ENCODE measurements at places on chromosomes 1 and 21.

GRCh38 chr1:246907472-246907871 lies 24.3 kb downstream of the AHCTF1 start:
- no peak for DNase-seq

DNA sequence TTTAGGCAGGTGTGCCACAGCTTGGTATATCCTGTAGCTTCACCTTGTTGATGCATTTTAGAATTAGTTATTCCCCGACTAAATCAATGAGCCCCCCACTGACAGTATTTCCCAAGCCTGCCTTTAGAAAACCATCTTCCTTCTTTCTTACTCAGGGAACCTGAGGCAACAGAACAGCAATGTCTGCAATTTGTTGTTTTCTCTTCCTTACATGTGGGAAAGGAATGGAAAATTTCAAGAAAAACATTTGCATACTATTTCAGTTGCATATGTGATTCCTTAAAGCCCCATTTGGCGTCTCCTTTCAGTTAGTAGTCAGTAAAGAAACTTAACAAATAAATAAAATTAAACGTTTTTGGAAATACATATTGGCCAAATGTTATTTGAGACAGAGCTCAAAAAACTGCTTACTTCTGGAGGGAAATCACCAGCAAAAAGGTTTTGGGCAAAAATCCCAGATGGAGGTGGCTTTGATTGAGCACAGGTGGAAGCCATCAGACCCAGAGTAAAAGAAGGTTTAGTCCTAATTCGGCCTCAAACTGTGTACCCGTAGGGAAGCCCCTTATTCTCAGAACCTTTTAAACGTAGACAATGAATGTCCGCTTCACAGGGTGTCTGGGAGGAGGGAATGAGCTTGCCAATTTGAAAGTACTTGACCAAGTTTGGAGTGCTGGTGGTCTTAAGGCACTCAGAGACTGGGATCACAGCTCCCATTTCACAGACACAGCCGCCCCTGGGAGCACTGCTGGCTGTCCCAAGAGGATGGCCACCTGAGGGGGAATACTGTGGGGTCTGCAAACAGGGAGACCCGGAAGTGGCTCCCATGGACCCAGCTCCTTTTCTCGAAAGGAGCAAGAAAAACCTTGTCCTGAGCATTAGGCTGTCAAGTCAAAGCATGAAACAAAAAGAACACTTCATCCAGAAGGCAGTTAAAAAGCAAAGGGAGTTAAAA lies 9.4 kb downstream of the LHX4 start:
- no peak for DNase-seq

DNA sequence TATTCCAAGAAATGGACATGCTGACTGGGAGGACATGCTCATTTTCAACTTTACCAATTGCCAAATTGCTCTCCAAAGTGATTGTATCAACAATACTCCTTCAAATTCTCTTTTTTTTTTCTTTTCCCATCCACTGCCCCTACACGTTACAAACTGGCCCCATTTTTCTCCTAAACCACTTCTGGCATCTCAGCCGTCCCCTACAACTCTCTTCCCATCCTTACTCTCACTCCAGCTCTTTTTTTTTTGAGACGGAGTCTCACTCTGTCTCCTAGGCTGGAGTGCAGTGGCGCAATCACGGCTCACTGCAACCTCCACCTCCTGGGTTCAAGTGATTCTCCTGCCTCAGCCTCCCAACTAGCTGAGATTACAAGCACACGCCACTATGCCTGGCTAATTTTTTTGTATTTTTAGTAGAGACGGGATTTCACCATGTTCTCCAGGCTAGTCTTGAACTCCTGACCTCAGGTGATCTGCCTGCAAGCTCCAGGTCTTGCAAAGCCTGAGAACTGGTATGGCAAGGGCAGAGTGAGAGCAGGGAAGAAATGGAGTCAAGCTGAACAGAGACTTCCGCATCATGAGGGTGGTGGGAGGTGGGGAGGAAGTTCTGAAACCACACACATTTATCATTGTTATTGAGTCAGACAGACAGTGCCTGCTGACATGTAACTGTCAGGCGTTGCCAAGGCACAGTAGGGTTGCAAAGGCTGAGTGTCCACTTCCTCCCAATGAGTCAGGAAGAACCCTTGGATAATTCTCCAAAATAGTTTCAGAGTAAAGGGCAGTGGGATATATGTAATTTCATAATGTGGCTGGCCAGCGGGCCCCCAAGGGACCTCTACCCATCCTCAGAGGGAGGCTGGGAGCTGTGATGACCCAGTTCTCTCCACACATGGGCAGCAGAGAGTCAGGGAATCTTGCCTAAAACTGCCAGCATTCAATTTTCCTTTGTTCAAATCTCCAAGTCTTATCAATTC lies 17.4 kb downstream of the CELA3A start:
- DNase-seq, result no peak

DNA sequence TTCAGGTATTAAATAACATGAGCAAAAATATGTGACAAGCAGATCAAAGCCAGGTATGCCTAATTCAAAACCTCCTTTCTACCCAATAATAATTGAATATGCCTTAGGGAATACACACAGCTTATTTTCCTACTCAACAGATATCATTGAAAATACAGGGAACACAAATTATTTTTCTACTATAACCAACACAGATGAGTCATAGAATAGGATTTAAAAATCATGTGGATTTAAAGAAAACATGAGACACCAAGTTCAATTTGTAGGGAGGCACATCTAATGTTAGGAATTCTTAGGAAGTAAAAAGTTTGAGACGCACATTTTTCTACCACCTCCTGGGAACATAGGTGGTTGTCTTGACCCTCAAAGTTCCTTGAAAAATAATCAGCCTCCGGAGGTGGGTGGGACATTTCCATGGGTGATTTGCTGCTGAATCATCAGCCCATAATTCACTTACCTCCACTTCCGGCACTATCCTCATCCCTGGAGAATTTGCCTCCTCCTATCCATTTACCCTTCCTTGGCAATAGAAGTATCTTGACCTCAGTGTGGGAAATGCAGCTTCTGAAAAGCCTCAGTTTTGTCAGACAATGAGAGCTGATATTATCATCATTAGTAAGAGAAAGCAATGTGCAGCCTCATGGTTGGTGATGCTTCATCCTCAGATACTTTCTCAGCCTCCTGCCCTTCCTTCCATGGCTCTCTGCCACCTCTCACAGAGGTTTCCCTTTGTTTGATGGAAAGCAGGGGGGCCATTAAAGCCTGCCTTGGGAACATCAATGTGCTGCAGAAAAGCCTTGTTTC lies 33.5 kb upstream of the RGS4 start:
- DNase-seq, result no peak

DNA sequence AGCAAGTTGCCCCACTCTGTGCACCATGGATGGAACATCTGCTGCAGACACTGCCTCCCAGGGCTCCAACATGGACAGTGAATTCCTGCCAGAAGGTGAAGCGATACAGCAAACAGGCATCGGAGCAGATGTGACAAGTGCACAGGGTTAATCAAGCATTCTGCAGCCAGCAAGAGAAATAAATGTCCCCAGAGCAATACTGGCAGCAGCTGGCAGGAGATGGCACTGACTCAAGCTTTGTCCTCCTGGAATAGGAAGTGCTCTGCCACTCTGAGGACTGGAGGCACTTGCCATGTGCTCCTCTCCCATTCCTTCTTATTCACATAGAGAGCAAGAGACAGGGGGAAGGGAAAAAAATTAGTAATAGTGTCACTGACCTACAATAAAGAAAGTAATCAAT lies 402.7 kb upstream of the DAB1 start:
- no peak for DNase-seq

GRCh38 chr1:87394982-87395381 lies 66.3 kb downstream of the LMO4 start:
- DNase-seq, result no peak

- no peak for DNase-seq
Measured at GRCh38 chr1:44220001-44220751, 6.9 kb downstream of the DMAP1 start.

DNA sequence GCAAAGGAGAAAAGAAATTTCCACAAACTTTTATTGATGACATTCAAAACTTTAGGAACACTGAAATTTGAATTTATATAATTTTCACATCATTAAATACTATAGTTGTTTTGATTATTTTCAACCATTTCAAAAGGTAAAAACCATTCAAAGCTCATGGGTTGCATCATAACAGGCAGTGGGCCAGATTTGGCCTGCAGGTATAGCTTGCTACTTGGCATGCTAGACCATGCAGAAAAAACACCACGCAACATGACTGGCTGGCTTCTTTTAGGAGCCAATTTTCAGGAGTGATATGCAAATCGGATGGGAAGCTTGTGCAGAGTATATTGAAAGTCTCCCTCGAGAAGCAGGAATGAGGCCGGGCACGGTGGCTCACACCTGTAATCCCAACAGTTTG lies 144.8 kb downstream of the GLUL start:
- no peak for DNase-seq

GRCh38 chr1:146020058-146021049 lies 1.2 kb downstream of the HJV start:
- no peak for DNase-seq

- no peak for DNase-seq
Measured at GRCh38 chr1:56543783-56544612, 35.4 kb downstream of the PLPP3 start.

DNA sequence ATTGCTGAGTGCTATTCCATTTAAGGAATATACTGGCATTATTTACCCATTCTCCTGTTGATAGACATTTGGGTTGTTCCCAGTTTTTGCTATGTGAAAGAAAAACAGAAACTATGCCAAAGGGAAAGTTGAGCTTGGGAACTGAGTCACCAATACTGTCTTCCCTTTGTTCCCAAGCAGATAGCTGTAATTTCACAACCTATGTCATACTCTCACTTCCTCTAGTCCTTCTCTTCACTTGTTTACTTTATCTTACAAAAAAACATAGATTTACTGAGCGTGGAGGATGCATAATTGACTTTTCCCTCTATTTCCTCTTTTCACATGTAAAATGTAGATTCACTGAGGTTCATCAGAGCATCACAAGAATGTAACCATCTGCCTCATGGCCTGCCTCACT lies 32.4 kb upstream of the PGBD5 start:
- DNase-seq, result no peak

- DNase-seq, result no peak
Measured at GRCh38 chr1:153206631-153207030, 3.4 kb downstream of the LELP1 start.

DNA sequence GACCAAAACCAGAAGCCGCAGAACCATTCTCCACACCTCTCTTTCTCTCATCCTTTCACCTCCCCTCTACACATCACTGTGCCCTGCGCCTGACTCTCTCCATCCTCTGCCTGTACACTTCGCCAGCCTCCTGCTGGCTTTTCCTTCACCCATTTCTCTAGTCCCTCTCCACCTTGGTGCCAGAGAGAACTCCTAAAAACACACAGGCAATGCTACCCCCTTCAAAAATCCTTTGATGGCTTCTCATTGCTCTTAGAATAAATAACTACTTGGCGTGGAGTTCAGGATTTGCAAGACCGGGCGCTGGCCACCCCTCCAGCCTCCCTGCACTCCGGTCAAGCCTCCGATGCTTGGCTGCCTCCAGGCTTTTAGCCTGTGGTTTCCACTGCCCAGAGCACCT lies 8.6 kb downstream of the CRABP2 start:
- no peak for DNase-seq

DNA sequence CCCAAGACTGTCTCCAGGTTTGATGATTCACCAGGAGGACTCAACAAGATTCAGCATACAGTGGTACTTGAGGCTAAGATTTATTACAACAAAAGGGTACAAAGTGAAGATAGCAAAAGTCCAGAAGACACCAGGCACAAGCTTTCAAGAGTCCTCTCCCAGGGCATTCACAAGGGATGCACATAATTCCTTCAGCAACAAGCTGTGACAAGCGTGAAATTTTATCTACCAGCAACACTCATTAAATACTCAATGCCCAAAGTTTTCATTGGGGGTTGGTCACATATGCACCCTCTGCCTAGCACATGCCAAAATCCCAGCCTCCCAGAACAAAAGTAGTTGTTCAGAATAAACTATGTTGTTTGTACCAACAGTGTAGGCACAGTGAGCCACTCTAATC lies 62.3 kb downstream of the PRKACB start:
- DNase-seq, result no peak

DNA sequence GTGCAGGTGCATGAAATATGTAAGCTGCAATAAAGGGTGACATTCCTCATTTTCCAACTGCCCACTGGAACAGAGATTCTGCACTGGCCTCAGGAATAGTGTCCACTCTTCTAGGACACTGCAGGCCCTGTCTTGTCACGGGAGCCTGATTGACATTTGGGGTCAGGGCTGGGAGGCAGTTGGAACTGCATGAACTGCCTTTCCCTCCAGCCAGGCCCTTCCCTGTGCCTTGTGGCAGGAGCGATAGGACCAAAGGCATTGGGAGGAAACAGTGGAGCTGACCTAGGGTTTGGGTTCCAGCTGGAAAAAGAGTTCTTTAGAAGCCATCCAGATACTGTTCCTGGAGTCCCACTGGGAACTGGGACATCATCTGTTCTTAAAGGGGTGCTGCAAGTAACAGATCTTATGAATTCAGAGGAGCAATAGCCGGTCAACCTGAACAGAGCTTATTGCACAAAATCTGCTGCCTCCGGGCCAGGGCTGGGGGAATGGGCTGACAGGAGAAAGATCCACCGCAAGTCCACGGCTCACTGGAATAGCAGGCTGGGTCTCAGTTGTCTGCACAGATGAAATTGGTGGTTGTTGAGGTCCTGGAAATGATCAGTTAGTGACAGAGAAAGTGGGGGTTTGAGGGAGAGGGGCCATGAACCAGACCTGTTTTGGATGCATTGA lies 451.7 kb downstream of the CAMTA1 start:
- no peak for DNase-seq

DNA sequence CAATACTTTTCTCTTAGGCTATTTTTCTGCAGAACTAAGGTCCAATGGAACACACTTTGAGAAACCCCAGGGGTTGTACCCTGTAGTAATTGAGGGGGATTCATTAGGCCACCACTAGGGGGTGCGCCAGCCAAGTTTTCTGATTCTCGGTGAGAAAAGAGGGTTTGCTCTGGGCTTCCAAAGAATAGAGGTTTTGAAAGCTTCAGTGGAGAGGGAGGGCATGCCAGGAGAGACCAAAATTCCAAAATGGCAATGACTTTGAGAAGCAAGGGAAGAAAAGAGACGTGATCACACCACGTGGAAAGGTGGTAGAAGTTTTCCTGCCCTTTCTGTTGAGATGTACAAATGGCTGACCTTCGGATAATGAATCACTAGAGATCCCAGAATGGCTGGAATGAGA lies 323.3 kb downstream of the RPS6KC1 start:
- DNase-seq, result no peak

DNA sequence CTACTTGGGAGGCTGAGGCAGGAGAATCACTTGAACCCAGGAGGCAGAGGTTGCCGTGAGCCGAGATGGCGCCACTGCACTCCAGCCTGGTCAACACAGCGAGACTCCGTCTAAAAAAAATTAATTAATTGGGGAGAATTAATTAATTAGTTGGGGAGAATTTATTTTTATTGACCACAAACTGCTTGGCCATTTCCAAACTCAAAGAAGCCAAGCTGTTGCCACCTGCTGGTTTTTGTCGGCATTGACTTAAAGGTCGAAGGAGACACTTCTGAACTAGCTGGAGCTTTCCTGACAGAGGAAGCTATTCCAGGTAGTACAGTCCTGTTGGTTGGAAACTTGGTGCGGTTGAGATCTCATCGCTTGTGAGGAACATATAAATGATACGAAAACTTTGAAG lies 13.1 kb downstream of the MAP1LC3C start:
- no peak for DNase-seq
